Spleen (tissue), 13 donors: ENCODE measurements at places on chromosomes 16 and 17.

GRCh38 chr17:73411313-73411747, 99.5 kb upstream of the CDC42EP4 start:
- peak; percentile 69 for DNase-seq

- no peak for DNase-seq
Observed at GRCh38 chr16:87223656-87224248, 93.4 kb downstream of the C16orf95 start.

DNA sequence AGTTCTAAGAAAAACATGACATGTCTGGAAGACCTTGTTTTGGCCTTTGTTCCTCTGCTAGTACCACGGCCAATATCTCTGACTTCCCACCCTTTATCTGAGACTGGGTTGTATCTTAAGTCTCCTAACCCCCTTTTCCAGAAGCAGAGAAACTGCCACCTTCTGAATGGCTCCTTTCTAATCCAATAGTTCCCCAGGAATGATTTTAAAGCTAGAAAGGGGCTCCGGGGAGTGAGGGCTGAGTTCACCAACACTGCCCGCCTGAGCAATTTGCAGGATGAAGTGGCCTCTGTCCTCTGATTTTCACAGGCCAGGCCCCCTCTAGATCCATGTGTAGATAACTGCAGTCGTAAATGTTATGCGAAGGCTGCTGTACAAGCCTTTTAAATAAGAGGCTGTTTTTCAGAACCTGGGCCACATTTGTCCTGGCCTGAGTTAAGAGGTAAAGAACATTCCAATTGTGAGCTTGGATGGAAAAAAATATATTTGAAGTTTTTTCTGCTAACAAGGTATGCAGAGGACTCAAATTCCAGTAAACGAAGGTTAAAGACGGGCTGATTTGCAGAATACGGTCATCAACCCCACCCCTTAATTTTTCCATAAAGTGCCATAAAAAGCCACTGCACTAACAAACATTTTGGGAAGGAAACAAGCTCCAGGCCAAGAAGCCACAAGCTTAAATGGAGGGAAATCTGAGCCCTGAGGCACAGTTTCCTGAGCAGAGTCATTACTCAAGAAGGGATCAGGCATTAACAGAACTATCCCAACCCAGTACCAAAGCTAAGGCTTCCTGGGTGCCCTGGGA, 117.0 kb upstream of the MAF start:
- DNase-seq: no peak

GRCh38 chr17:13297183-13297582, 279.4 kb upstream of the ELAC2 start:
- no peak for DNase-seq

GRCh38 chr17:5181509-5182305, 10.0 kb downstream of the ZNF594 start:
- no peak for DNase-seq

- no peak for DNase-seq
Observed at GRCh38 chr17:40101367-40102210, 1.2 kb upstream of the NR1D1 start.

- DNase-seq: peak; percentile 92
Observed at GRCh38 chr16:22206842-22207714, 1.0 kb downstream of the EEF2K start.

- DNase-seq: no peak
Observed at GRCh38 chr16:65083164-65083857, 38.6 kb downstream of the CDH11 start.

DNA sequence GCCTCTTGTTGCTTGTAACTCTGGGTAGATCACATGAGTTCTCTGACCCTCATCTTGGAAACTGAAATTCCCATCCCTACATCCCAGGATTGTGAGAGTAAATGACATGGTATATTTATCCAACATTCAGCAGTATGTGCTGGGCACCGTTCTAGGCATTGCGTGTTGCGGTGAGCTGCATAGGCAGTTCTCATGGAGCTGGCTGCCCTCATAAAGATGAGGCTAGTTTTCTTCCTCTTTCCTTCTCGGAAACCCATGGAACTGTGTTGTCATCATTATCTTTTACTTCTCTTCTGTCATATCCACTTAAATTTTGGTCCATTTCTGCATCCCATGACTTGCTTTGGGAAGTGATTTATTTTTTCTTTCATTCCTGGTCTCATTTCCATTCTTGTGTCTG, 17.2 kb downstream of the CMIP start:
- DNase-seq: peak; percentile 66

DNA sequence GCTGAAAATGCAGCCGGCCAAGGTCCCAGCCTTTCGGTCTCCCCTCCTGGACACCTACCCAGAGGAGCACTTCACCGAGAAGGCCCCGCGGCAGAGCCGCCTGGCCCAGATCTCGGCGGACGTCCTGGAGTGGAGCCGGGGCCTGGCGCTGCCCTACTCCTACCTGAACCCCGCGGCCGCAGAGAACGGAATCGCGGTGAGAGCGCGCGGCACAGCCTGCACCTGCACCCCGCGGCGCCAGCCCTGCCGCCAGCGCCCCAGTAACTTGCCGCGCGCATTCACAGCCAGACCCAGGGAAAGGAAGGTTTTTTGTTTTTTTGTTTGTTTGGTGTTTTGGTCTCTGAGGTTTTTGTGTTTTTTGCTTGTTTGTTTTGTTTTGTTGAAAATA, 15.2 kb downstream of the ALOX12B start:
- peak; percentile 73 for DNase-seq

GRCh38 chr16:59060207-59060606, 326.1 kb upstream of the GOT2 start:
- no peak for DNase-seq

- DNase-seq: no peak
Observed at GRCh38 chr17:12521416-12521815, 144.3 kb upstream of the MYOCD start.

DNA sequence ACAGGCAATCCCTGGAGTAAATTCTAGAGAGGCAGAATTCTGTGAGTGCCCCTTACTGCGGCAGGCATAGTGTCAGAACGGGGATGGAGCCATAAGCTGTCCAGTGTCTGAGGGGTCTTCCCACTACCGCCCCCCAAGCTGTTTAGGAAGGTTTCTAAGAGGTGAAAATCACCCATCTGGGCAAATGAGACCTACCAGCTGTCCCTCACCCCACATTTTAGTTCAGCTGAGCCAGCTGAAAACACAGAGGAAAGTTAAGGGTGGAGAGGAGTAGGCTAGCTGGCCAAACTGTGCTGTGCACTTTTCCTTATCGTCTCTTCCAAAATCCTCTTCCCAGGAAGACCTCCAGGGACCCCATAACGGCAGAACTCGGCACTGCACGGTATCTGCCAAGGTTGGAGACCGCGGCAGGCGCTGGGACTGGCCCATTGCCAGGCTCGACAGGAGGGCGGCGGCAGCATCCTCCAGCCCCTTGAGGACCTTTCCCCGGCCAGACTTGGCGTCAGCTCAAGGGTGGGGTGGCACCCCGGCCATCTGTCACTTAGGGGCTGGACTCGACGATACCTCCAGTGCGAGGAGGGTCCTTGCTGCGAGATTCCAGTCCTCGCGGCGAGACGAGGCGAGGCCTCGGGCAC, 955 bp downstream of the ACLY start:
- DNase-seq: peak; percentile 90

- no peak for DNase-seq
Observed at GRCh38 chr17:20988001-20988636, 54.7 kb downstream of the USP22 start.

- DNase-seq: no peak
Observed at GRCh38 chr17:62648251-62648955, 20.9 kb downstream of the MRC2 start.

GRCh38 chr17:80110447-80110812, 9.0 kb downstream of the GAA start:
- DNase-seq: no peak

- DNase-seq: no peak
Observed at GRCh38 chr16:67847064-67847861, at the start of gene CENPT. TSS of gene CENPT (minus strand) at chr16:67847693. CDS start at chr16:67833859, 13,834 bp downstream.

DNA sequence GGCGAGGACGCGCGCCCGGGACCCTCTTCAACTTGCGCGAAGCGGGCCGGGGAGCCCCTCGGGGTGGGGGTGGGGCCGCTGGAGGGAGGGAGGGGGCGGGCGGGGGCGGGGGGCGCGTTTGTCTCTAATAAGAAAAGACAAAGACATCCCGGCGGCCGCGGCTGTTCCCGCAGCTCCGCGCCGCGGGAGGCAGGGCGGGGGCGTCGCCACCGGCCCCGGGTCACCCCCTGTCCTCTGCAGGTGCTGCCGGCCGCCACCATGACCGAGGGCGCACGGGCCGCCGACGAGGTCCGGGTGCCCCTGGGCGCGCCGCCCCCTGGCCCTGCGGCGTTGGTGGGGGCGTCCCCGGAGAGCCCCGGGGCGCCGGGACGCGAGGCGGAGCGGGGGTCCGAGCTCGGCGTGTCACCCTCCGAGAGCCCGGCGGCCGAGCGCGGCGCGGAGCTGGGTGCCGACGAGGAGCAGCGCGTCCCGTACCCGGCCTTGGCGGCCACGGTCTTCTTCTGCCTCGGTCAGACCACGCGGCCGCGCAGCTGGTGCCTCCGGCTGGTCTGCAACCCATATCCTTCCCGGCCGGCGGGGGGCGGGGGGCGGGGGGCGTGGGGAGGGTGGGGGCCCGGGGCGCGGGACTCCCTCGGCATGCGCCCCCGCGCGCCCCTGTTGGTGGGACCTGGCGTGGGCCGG, 714 bp downstream of the CACNA1H start:
- DNase-seq: no peak

GRCh38 chr17:2344528-2344927, 7.2 kb downstream of the SGSM2 start:
- DNase-seq: no peak

GRCh38 chr17:60157487-60158040, 7.8 kb downstream of the CA4 start:
- no peak for DNase-seq

DNA sequence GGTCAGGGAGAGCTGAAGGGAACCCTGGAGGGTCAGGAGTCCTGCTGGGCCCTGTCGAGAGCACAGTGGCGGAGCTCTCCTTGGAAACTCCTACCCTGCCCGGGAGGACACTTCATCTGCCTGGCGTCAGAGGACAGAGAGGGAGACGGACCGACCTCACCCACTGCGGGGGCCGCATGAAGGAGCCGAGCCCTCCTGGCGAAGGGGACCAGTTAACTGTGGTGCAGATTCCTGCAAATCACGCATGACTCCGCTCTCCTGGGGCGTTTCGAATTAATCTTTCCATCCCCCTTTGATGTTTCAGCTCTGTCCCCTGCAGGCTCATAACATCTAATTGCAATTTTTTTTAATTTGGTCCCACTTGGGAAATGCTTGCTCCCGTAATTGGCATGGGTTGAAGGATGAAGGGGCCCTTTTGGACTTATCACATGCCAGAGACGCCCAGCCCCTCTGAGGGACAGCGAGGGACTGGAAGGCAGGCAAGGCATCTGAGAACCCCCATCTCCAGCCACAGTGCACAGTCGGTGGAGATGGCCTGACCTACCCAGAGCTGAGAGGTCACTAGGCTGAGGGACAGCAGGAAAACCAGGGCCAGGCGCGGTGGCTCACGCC, 26.5 kb downstream of the RPH3AL start:
- peak; percentile 54 for DNase-seq

GRCh38 chr17:57512691-57513090, 232.4 kb downstream of the CCDC182 start:
- no peak for DNase-seq

GRCh38 chr17:75693500-75694481, 26.7 kb downstream of the SAP30BP start:
- peak; percentile 65 for DNase-seq

GRCh38 chr17:17685775-17686291, 4.6 kb downstream of the RAI1 start:
- DNase-seq: no peak

- peak; percentile 39 for DNase-seq
Observed at GRCh38 chr17:79939755-79940458, 95.8 kb downstream of the TBC1D16 start.

DNA sequence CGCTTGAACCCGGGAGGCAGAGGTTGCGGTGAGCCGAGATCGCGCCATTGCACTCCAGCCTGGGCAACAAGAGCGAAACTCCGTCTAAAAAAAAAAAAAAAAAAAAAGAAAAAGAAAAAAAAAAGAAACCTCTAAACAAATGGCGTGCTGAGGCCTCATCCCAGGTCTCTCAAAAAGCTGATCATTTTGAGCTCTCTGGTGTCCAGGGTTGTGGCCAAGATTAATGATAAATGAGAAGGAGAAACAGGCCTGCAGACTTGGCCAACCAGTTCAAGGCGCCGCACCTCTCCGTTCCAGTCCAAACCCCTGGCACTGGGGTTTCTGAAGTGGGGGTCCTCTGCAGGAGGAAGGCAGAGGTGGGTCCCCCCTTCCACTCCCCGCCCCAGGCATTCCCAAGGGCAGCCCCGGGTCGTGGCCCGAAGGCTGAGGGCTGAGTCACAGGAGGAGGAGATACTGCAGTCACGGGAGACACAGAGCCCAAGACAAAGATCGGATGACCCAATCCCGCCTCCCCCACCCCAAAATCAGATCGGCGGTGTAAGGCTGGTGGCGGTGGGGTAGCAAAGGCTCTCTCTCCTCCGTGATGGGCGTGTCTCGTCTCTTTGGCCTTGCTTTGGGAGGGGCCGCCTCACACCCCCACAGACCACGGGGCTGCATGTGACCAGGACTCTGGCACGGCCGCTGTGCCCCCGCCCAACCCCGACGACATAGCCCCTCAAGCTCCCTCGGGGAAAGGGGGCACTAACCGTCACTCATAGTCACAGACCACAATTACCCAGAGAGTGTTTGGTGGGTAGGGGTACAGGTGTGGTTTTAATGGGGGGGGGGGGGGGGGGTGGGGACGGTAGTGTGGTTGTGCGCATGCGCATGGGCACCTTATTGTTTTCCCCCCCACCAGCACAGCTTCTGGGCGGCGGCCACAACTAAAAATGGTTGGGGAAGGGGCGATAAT, 1.1 kb downstream of the VAT1 start:
- DNase-seq: peak; percentile 88

GRCh38 chr17:63914471-63914870, 3.4 kb upstream of the CSHL1 start:
- no peak for DNase-seq

DNA sequence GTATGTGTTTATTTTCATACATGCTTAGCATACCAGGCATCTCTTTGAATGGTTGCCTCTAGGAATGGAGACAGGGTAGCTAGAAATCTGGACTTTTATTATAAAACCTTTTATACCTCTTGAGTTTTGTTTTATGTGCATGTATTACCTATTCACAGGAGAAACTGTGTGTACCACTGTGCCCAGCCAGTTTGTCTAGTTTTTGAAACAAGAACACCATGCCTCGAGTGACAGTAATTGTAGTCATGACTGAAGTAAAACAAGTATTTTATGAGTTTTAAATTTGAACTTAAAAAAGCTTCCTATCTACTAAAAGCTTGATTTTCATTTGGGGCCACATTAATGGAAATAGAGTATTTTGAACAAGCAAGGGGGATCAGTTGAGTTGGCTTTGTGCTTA, 57.4 kb downstream of the SNTB2 start:
- no peak for DNase-seq

- no peak for DNase-seq
Observed at GRCh38 chr16:11685844-11686618, 17.8 kb downstream of the SNN start.

- DNase-seq: peak; percentile 92
Observed at GRCh38 chr17:78970834-78971755, 8.6 kb downstream of the LGALS3BP start.

- no peak for DNase-seq
Observed at GRCh38 chr17:62870030-62870541, 62.0 kb upstream of the MARCHF10 start.

- no peak for DNase-seq
Observed at GRCh38 chr17:75573994-75574393, 13.6 kb upstream of the MYO15B start.

- DNase-seq: no peak
Observed at GRCh38 chr17:12737740-12738469, 51.4 kb upstream of the ARHGAP44 start.
